ENCODE measurements at places on chromosomes 12 and 14.
A peak's percentile ranks its signal among the peaks of the same experiment; 100 is the strongest.

GRCh38 chr14:61437381-61437780, 116.0 kb downstream of the PRKCH start:
- no peak for DNase-seq

GRCh38 chr12:56668197-56668457, 20.0 kb downstream of the PTGES3 start:
- no peak for DNase-seq

DNA sequence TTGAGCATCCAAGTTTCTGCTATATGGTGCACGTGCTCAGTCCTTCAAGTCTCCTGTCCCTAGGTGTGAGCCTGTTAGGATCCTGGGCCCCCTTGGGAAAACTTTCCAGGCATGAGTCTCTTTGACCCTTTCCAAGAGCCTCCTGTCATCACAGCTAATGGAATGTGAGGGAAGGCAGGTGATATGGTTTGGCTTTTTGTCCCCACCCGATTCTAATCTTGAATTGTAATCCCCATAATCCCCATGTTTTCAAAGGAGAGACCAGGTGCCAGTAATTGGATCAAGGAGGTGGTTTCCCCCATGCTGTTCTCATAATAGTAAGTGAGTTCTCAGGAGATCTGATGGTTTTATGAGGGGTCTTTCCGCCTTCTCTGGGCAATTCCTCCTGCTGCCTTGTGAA, 265.5 kb downstream of the ATP23 start:
- DNase-seq, result no peak

- DNase-seq, result no peak
These were observed 20.9 kb upstream of the CACNA2D4 start for GRCh38 chr12:1939331-1939730.

GRCh38 chr14:99755629-99756603, 37.3 kb upstream of the EML1 start:
- DNase-seq, result no peak

- no peak for DNase-seq
These were observed 289.8 kb downstream of the DPF3 start for GRCh38 chr14:72604133-72604532.

GRCh38 chr12:52208424-52209165, 16.8 kb upstream of the KRT80 start:
- DNase-seq, result no peak

- no peak for DNase-seq
These were observed 2.3 kb upstream of the GPR162 start for GRCh38 chr12:6819106-6820030.

- peak; percentile 44 for DNase-seq
These were observed 140.4 kb downstream of the CHST11 start for GRCh38 chr12:104596898-104597843.

- DNase-seq, result peak; percentile 54
These were observed 672 bp upstream of the ESR2 start for GRCh38 chr14:64294672-64295413.

DNA sequence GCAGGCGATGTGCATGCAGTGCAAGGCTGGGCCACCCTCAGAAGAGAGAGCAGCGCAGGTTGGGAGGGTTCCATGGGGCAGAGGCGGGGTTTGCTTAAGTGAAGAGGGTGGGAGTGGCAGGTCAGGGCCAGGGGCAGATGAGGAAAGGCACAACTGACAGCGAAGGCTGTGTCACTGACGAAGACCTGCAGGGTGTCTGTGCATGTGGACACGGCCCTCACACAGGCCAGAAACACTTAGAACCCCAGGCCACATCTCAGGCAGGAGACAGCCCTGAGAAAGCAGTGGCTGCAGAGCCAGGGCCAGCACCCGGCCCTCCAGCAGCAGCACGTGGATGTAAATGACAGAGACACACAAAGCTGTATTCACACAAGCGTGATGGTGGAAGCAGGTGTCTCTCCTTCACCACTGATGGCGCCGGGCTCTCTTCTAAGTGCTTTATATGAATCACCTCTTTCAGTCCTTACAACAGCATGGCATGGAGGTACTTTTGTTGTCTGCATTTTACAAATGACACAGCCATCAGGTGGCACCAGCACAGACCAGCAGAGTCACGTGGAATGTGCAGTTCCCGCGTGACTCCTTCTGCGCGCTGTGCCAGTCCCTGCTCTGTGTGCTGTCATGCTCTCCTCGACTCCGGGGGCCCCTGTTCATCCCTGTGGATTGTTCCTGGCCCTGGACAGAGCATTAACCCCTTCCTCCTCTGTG, 54.6 kb downstream of the TSPAN11 start:
- DNase-seq, result peak; percentile 41

- no peak for DNase-seq
These were observed 1434.3 kb upstream of the FLRT2 start for GRCh38 chr14:84095681-84096080.

DNA sequence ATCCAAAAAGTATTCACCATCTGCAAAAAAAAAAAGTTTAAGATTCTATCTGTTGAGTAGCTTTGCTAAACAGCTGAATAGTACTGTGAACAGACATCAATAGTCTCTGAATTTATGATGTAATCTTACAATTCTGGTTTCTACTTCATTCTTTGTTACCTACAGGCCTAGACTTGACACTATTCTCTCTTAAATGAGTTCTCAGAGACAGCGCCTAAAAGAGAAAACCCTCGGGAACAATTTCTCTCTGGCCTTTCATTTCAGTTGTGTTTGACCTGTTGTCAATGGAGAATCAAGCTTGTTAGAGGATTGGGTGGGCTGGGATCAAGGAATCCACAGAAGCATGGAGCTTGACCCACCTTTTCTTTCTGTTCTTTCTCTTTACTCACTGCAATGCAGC, 5.9 kb upstream of the TWF1 start:
- DNase-seq, result no peak

DNA sequence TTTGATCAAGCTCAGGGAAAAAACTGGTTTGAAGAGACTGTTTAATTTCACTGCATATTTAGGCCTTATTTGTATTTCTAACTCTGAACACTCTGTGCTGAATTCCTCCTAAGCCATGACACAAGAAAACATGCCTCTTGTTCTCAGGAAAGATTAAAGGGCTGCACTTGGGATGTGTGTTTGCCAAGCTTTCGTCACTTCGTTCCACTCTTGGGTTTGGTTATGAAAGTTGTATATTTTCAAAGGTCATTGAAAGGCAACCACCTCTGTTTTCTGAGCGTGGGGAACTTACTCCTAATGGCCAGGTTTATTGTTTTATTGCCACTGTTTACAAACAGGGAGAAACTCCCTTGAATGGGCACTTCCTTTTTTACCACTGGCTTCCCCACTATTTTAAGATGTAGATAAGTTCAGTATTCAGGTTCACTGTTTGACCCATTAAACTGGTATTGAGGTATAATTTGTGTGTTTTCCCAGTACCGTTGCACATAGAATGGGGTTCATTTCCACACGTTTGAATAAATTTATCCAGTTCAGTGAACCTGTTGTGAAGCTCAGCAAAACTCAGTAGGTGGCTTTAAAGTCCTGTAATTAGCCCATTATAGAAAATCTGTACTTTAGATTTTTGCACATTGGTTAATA, 65.3 kb downstream of the NKX2-1 start:
- no peak for DNase-seq

- DNase-seq, result no peak
These were observed 157.1 kb upstream of the GRIN2B start for GRCh38 chr12:14138495-14138894.
